ENCODE measurements at places on chromosomes 3 and 15.

- no peak for DNase-seq
Measured at GRCh38 chr15:88100181-88100580, 156.4 kb downstream of the NTRK3 start.

DNA sequence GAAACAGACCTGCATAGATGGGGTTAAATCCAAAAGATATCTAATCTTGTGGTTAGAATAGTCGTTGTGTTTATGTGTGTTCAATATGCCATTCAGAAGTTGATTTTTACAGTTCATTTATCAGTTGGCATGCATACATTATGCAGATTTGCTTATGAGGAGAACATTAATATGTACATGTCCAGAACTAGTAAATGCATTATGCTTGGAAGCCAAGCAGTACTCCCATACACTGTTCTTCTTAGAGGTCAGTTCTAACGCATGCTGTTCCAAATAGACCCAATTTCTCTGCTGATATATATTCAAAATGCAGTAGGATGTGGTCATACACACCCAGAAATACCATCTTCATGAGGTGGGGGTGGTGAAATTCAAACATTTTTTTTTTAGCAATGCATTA lies 956 bp downstream of the FGF12 start:
- DNase-seq = no peak

DNA sequence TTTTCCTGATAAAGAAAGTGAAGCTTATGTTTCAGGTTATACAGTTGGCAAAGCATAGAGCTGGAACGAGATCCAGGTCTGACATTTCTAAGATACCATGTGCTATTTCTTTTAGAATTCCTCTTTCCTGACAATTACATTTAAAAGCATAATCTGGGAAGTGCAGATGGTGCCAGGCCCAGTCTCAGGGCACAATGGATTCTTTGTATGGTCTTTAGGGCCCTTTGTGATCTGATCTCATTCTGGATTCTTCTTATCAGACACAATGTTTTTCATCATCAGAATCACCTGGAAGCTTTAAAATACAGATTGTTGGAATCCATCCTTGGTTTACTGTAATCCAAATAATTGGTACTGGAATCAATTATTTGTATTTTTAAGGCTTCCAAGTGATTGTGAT lies 18.6 kb upstream of the GLCE start:
- no peak for DNase-seq

GRCh38 chr3:52493232-52494017 lies 1.7 kb upstream of the STAB1 start:
- no peak for DNase-seq

DNA sequence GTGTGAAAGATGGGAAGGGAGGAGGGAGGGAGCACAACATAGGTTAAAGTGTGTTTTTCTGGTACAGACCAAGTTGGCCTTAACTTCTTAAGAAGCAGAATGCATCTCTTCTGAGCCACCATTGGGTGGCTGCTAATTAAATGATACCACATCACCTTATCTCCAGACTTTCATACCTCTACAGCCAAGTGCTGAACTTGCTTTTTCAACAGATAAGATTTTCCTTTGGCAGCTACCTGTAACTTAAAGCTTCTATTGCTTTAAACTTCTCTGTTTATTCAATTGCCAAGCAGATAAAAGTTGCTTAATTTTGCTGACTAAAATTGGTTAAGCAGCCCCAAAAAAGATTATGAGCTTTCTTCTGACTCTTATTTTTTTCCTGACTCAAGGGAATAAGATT lies 292.4 kb upstream of the SGO1 start:
- no peak for DNase-seq

GRCh38 chr15:68207176-68207935 lies 2.2 kb upstream of the CALML4 start:
- no peak for DNase-seq

DNA sequence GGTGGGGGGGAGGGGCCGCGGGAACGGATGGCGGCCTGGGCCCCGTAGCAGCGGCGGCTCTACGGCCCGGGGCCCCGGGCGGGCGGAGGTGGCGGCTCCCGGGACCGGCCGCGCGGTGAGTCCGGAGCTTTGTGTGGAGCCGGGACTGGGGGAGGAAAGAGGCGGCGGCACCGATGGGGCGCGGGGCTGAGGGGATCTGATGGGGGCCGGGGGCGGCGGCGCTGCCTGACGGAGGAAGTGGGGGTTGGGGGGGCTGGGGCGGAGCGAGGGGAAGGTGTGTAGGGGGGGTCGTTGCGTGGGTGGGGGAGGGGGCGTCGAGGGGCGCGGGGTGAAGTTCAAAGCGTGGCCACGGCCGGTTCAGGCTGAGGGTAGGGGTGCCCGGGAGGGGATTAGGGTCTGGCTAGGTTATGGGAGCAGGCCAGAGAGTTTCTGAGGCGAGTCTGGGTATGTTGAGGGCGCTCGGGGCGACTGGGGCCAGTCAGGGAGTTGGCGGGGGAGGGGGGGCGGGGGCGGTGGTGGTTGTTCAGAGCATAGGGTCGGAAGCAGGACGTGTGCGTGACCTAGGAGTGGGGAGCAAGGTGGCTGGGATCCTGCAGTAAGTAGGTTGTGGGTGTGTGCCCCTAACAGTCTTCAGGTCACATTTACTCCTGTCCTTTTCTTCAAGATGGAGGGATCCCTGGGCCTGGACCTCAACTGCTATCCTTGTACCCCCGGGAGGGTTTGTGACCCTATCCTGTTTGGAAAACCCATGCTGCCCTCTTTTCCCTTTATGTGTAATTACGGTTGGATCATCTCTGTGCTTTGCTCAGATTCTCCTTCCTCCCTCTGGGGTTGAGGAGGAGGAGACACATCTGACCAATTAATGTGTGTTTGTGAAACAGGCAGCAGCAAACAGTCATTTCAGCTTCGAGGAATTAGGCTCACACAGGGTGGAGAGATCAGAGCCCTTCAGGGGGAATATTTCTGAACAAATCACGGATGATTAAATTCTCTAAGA lies 644 bp downstream of the ZNF609 start:
- DNase-seq = peak; percentile 35

DNA sequence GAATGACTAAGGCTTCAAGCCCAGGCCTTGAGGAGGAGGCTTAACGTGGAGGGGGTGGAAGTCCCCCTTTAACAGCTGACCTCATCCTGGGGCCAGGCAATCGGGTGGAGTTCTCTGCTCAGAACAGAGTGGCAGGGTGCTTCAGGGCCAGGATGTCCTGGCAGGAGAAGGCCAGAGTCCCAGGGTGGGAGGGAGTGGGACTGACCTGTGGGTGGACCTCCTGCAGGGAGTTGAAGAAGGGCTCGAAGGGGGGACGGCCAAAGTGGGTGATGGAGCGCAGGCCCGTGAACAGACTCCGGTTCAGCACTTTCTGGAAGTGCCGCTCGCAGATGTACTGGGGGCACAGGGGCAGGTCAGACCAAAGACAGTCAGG lies 19.6 kb downstream of the DUOX2 start:
- DNase-seq = no peak

- no peak for DNase-seq
Measured at GRCh38 chr3:192655040-192655439, 72.3 kb downstream of the FGF12 start.

- DNase-seq = no peak
Measured at GRCh38 chr3:21642433-21642832, 108.6 kb downstream of the ZNF385D start.

DNA sequence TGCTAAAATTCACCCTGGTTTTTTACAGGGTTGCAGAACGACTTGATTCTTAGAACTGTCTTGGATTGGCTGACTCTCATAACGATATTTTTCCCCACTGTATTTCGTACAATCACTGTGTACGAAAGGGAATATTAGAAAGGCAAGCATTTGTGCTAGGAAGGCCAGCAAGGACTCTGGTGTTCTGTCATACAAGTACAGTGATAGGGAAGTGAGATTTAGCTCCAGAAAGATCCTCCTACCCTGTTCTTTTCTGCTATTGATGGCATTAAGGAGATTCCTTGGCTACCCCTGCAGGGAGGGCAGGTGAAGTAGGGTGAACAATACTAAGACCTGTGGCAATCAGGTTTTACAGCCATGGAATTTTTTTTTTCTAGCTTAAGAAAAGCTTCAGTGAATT lies 53.8 kb upstream of the SCAANT1 start:
- DNase-seq = no peak

DNA sequence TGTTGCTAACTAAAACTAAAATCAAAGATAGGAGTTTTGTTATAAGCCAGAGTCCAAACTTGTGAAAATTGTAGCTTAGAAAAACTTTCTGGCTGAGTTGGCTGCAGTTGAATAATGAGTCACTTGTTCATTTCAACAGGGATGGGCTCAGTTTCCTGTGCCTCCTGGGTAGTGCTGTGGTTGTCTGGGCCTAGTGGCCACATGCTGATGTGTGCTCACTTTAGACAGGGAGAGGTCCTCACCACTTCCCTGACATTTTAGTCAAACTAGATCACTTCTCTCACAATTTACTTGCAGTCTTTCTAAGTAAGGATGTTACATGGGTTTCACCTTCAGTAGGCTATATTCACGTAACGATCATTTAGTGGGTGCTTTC lies 6.3 kb upstream of the UBE2Q2 start:
- DNase-seq = no peak

All from HCT116 (cell line).